ENCODE measurements at places on chromosomes 12 and 14.
A peak's percentile ranks its signal among the peaks of the same experiment; 100 is the strongest.

DNA sequence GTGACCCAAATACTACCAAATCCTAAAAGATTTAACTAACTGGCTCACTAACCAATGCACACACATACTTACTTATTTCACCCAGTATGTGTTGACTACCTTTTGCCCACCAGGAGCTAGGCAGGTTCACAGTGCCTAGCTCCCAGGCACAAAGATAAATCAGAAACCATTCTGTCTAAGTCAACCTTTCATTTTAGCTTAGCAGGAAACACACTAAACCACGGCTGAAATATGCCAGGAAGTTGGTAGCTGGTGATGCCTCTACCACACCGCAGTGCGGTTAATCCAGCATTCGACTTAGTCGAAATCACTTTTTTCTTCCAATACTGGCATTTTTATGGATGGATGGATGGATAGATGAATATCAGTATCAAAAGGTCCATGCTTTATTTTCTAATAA lies 597.7 kb downstream of the DIO2 start:
- no peak for DNase-seq

GRCh38 chr12:29744365-29744764 lies 39.4 kb downstream of the TMTC1 start:
- DNase-seq, result no peak

DNA sequence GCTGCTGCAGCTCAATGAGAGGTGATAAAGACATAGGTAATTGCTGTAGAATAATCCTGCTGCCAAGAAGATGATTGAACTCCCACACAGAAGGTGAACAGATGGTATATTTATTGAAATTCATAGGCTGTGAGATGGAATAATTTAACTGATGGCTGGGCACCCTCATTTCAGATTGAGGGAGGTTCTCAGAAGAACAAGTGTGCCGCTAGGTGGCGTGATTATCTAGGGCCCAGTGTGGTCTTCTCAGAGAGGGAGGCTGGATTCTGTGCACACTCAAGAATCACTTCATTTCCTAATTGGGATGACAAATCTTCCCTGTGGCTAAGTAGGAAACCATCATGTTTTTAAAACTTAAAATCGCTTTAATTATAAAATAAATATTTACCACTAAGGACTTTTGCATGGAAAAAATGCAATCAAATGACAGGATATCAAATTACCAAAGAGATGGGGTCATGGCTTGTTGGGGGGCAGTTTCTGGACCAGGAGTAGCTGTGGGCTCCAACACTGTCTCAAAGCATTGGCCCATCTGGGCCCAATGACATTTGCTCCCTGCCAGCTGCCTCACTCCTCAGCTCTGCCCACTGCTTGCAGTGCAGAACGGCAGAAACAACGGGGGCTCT lies 132.3 kb downstream of the SNAPC1 start:
- DNase-seq, result peak; percentile 58

DNA sequence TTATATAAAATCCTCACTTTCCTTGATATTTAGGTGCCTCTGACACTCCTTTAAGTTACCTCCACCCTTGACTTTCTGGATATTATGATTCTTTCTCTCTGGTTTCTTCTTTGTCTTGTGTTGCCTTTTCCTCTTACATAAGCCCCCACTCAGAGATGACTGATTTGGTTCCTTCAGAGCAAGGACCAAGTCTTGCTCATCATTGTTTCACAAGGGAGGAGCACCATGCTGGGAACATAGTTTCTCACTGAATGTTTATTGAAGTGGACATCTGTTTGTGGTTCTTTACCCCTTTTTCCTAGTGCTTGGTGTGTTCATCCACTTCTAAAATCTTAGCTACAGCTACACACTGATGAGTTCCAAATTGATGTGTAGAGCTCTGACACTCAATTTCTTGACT lies 161.3 kb upstream of the PTPRQ start:
- no peak for DNase-seq

DNA sequence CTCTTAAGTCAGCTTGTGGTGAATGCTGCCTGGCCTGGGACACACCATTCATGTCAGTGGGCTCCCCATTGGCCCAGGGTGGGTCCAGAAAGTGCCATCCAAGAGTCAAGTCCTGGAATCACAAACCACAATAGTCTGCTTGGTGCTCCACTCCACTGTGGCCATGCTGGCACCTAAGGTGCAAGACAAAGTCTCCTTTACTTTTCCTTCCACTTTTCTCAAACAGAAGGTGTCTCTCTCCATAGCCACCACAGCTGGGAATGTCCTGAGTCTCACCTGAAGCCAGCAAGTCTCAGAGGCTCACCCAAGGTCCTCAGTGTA lies 9.0 kb downstream of the RDH16 start:
- DNase-seq, result no peak

DNA sequence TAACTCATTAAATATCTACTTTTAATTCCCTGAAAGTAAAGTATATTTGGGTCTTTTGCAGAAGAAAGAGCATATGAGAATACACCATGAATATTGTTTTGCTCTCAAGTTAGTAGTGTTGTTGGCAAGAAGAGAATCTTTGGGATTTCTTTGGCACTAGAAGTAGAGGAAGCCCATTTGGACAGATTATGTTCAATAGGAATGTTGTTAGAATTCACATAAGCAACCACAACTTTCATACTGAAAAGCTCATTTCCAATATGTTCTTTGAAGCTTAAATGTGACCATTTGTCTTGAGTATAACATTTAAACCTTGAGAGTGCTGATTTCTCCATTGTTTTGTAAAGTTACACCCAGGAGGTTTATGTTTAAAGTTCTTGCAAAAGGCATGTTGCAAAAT lies 37.6 kb downstream of the PLEKHG7 start:
- no peak for DNase-seq

DNA sequence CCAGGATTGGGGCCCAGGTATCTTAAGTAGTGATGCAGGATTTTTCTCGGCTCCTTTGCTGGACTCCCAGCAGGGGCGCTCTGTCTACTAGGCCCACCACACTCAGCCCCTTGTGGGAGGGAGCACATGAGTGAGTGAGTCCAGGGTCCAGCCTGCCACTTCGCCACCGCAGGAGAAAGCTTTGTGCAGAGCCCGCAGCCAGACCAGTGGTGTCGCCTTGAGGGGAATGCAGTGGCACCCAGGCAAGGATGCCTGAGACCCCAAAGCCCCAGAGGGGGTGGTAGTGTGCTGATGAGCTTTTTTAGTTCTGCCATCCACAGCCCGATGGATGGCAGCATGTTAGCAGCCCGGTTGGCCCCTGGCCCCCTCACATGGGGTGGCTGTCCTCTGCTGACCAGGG lies 5.4 kb upstream of the MRPS35 start:
- DNase-seq, result no peak

- no peak for DNase-seq
These were observed 593.0 kb downstream of the VRK1 start for GRCh38 chr14:97390096-97390724.

DNA sequence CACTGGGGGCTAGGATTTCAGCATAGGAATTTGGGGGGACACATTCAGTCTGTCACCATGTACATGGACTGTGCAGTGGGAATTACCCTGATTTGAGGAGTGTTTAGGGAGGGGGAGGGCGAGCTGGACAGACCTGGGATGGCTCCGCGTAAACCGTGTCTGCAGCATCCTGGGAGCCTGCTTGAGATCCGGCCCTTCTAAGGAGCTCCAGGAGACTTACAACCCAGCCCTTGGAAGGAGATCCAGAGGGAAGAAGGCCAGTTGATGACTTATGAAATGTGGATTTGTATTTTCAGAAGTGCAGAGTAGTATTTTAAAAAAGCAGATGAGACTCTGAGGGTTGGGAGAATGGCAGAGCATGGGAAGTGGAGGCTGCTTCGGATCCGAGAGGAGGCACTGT lies 153.2 kb downstream of the CACNA1C start:
- no peak for DNase-seq

GRCh38 chr12:53676656-53677015 lies 753 bp upstream of the ATP5MC2 start:
- peak; percentile 6 for DNase-seq

DNA sequence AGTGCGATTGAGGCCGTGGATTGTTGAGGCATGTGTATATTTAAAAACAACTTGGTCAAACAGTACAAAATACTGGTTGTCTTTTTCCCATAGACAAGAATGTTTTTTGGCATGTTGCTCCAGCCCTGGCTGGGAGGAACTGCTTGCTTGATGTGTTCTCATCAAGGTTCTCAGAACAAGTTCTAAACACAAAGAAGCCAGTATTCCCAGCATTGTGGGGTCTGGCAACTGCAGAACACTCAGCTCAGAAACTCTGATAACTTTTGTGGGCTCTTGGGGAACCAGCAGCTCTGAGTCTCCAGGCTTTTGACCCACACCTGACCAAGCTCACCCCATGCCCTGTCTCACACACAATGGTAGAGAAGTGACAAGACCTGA lies 27.1 kb upstream of the DICER1 start:
- DNase-seq, result no peak
